ENCODE measurements at places on chromosomes 1 and 21.

DNA sequence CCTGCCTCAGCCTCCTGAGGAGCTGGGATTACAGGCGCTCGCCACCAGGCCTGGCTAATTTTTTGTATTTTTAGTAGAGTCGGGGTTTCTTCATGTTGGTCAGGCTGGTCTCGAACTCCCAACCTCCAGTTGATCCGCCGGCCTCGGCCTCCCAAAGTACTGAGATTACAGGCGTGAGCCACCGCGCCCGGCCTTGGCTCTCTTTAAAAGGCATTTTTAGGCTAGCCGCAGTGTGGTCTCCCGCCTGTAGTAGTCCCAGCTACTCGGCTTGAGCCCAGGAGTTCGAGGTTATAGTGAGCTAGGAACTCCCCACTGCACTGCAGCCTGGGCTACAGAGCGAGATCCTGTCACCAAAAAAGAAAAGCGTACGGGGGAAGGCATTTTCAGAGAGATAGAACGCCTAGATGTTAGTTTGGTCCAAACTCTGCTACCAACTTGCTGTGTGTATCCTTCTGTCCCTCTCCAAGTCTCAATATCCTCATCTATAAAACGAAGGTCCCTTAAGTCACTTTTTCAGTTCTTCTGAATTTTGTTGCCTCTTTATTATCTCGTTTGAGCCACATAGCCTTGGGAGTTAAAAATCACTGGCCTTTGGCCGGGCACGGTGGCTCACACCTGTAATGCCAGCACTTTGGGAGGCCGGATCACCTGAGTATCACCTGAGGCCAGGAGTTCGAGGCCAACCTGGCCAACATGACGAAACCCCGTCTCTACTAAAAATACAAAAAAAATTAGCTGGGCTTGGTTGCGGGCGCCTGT, 734 bp downstream of the MED18 start:
- peak; percentile 28 for DNase-seq

- DNase-seq: no peak
These were observed 102.9 kb downstream of the PTPN14 start for GRCh38 chr1:214448536-214448935.

DNA sequence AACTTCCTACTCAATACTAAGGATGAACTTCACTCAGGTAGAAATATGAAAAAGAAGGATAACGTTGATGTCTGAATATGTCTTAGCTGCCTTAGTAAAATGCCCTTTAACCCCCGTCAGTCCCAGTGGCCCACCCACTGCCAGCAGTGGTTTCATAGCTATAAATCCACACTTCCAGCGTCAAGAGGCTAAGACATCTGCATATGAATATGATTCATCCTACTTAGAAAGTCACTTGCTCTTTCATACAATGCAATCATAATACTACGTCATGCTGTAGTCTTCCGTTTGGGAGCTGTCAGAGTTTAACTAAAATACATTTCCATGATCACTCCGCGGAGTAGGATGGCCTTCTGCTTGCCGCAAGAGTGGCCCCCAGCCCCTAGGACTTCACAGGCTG, 247.3 kb downstream of the SDCCAG8 start:
- DNase-seq: no peak

DNA sequence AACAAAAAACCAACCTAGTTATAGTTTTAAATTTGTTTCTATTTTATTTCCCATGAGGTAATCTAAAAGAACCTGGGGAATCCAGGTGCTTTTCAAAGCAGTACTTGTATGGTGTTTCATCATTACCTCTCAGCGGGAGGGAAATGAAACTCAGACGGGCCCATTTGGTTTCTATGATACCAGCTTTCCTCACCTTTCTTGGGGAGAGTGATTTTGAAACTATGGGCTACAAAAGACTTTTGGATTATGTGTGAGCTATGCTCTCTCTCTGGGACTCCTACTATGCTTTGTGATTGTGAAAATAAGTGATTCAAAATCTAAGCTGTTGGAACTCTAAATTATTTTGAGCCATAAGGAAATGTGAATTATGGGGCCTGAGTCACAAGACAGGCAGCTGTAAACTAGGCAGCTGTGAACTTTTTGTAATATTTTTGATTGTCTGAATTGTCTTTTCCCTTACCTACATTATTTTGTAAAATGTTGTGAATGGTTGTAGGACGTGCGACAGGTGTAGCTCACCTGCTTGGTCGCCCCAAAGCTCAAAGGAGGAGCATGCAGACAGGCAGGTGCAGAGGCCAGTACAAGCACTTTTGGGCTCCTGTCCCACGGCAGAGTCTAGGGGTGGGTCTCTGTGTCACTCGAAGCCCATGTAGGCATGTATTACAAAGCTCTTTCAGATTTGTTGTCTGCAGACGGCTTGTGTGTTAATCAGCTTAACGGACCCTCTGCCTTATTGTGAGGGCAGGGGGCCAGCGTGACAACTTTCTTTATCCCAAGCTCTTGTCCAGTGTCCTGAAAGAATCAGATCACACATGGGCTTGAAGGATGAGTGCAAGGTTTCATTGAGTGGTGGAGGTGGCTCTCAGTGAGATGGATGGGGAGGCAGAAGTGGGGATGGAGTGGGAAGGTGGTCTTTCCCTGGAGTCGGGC, 64.8 kb upstream of the BACH1 start:
- DNase-seq: no peak

- no peak for DNase-seq
These were observed 5.3 kb upstream of the GADD45A start for GRCh38 chr1:67679691-67680090.

GRCh38 chr1:5982868-5983267, 9.4 kb downstream of the NPHP4 start:
- no peak for DNase-seq

GRCh38 chr1:59360170-59360569, 63.3 kb downstream of the FGGY start:
- no peak for DNase-seq

DNA sequence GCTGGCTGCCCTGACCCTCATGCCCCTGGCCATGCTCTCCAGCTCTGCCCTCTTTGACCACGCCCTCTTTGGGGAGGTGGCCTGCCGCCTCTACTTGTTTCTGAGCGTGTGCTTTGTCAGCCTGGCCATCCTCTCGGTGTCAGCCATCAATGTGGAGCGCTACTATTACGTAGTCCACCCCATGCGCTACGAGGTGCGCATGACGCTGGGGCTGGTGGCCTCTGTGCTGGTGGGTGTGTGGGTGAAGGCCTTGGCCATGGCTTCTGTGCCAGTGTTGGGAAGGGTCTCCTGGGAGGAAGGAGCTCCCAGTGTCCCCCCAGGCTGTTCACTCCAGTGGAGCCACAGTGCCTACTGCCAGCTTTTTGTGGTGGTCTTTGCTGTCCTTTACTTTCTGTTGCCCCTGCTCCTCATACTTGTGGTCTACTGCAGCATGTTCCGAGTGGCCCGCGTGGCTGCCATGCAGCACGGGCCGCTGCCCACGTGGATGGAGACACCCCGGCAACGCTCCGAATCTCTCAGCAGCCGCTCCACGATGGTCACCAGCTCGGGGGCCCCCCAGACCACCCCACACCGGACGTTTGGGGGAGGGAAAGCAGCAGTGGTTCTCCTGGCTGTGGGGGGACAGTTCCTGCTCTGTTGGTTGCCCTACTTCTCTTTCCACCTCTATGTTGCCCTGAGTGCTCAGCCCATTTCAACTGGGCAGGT, 3.8 kb downstream of the GPR61 start:
- no peak for DNase-seq

GRCh38 chr1:6819246-6820040, 34.2 kb downstream of the CAMTA1 start:
- DNase-seq: no peak

- DNase-seq: no peak
These were observed 15.6 kb downstream of the RHBG start for GRCh38 chr1:156384658-156385057.

GRCh38 chr21:33587792-33588484, 546 bp downstream of the DONSON start:
- peak; percentile 2 for DNase-seq

DNA sequence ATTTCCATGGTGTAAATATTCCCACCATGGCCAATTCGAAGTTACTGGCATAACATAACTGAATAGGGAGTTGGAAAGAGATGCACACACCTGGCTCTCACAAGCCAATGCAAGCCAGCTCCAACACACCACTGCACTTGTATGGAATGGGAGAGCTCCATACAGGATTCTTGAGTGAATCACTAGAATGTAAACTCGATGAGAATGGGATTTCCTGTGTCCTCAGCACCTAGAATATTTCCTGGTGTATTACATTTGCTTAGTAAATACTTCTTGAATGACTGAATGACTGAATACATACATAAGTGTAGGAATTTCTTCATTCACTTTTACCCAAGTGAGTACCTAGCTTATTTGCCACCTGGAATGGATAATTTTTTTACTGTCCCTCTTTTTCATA, 16.2 kb upstream of the PPIE start:
- no peak for DNase-seq

DNA sequence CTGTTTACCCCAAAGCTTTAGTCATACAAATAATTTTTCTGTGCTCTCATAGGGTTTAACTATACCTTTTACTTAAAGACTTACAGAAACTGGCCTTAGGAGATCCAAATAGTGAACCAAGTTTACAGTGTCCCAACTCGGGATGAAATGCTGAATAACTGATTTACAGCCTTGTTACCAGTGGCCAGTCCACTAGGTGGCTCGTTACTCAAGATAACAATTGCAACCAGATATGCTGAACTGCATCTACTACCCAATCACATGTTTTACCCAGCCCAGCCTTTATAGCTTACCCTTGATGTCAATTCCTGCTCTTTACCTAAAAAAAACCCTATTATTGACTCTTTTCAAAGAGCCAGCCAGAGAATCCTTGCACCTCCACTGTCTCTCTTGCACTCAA, 1148.8 kb upstream of the ADGRL4 start:
- no peak for DNase-seq

- DNase-seq: no peak
These were observed 4.2 kb downstream of the HIVEP3 start for GRCh38 chr1:41914516-41914915.

DNA sequence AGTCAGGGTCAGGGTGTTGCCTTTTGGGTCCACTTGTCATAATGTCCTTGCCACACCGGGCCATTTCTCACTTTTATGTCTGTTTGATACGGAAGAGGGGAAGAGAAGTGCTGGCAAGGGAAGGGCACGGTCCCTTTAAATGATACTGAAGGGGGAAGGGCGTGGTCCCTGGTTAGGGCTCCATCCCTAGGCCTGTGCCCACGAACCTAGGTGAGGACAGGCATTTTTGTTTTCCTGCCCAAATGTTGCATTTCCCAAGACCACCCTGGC, 25.2 kb downstream of the B3GALT5 start:
- DNase-seq: no peak

DNA sequence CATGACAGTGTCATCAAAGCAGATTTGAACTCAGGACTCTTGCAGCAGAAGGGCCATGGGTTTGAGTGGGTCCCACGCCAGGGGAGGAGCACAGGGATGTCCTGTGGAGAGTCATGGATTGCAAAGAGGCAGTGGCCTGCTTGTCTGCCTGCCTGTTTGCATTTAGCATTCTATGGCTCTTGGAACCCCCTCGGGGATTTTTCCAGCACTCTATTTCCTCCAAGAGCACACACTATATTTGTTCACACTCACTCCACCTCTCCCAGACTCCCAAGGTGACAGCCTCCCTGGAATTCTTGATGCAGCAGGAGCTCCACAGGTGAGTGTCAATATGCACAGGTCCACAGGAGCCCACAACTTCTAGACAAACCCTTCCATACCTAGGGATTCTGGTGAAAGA, 73.1 kb upstream of the LRRN2 start:
- no peak for DNase-seq

- DNase-seq: no peak
These were observed at the start of gene WLS for GRCh38 chr1:68232289-68233148. TSS of gene WLS (minus strand) at chr1:68232523. CDS start at chr1:68232299, 224 bp downstream.

- DNase-seq: no peak
These were observed 36.1 kb upstream of the RGS1 start for GRCh38 chr1:192539297-192540092.

GRCh38 chr1:110434946-110435345, 16.0 kb upstream of the PROK1 start:
- DNase-seq: no peak

GRCh38 chr1:230753586-230754251, 6.5 kb downstream of the CAPN9 start:
- DNase-seq: no peak

DNA sequence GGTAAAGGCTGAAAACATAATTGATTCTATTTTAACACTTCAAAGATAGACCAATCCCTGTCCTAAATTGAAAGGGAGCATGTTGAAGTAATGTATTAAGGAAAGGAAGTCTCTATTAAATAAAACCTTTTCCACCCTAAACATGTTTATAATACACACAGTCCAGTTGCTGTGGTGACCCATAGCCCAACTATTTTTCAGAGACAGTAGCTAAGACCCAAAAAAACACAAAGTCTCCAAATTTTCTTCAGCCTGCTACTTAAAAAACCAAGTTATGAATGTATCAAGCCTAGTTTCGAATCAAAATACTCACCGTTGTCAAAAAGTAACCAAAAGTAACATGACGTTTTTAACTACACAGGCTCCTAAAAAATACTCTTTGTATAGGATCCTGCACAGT, 1.6 kb downstream of the ELK4 start:
- no peak for DNase-seq

DNA sequence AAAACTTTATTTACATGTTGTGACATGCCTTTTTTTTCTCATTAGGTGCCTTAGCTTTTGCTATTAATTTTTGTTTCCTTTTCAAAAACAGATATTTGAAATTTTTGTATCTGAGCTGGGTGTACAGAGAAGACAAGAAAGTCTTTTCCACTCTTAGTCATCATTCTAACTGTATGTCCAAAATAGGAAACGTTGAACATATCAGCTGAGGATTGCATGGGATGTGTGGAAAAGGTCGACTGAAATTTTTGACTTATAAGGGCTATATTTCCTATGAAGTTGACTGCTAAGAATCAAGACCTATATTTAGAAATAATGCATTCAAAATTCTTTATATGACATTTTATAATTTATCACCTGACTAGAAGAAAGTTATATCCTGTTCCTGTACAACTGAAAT, 270.0 kb upstream of the ZRANB2 start:
- no peak for DNase-seq

DNA sequence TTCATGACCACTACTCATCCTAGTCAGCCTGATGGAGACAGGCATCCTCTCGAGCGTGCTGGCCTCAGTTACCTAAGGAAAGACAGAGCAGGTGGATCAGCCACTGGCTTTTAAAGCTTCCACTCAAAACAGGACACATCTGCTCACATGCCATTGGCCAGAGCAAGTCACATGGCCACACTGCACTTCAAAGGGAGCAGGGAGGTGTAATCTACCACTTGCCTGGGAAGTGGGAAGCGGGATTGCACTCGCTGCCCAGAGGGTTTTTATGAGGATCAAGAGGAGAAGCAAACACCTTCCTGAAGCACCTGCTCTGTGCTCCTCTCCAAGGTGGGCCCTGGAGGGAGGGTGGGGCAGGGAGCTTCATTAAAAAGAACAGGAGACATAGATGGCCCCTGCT, 108.0 kb downstream of the TAS1R2 start:
- no peak for DNase-seq

DNA sequence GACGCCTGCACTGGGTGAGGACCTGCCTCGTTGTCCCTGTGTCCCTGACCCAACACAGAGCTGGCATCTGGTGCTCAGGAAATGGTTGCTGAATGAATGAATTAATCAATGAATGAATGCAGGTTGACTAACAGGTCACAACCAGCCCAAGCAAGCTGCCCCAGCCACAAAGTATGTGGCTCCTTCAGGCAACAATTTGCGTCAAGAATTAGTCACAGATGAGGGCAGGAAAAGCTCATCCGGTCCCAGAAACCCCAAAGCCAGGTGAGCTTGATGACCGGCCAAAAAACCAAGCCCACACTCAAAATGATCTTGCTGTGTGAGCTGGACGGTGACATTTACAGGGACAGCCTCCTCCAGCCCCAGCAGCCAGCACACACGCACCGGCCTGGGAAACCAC, 40.6 kb upstream of the GPR153 start:
- no peak for DNase-seq

Data from activated T-helper 9 cell treated with anti-CD3 and anti-CD28 coated beads, Interleukin-2, amount 50 U/mL, for 16 hours (primary cell).